ENCODE measurements at places on chromosomes 3 and 15. TPM values are rescaled to one million over a fixed set of nuclear protein-coding genes. Genes with fewer than 3 reads are reported as not detected.

GRCh38 chr15:40762919-40763800, 708 bp upstream of the GCHFR start:
- peak overlapping the region; percentile 91 for H3K27ac ChIP-seq

The SYNPR gene
- not detected for total RNA-seq

GRCh38 chr3:158121295-158121694, 11.4 kb downstream of the RSRC1 start:
- no peak overlapping the region for H3K4me3 ChIP-seq
- DNase-seq, result no peak
- peaks cover 2% of the 10 kb centered on the region for H3K4me1 ChIP-seq
- no peaks in the 10 kb centered on the region for H3K27me3 ChIP-seq
- H3K36me3 ChIP-seq, result peaks cover 40% of the 10 kb centered on the region

GRCh38 chr3:133152056-133152455, 113.9 kb downstream of the TMEM108 start:
- no peaks in the 10 kb centered on the region for H3K4me1 ChIP-seq
- no peak for DNase-seq
- H3K27ac ChIP-seq, result no peak overlapping the region
- H3K27me3 ChIP-seq, result peaks cover 4% of the 10 kb centered on the region
- no peak overlapping the region for H3K4me3 ChIP-seq

The HCN4 gene
- total RNA-seq, result not detected

The BCL2A1 gene
- total RNA-seq, result 13.8 TPM

DNA sequence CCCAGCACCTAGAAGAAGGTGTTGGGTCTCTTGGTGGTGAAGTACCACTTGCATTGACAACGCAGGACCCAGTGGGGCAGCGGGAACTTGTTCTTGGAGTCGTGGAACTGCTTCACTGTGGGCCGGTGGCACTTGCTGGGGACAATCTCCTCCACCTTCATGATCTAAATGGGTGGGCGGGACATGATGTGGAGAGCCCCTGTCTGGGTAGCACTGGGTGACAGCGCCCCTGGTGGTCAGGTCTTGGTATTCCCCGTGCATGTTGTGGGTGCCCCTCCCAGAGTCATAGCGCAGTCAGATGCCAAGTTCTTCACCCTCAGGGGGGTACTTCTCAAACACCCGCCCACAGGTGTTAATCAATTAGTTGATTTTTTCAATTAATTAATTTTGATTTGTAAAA, 60.2 kb downstream of the AGBL1 start:
- no peaks in the 10 kb centered on the region for H3K27me3 ChIP-seq
- no peaks in the 10 kb centered on the region for H3K36me3 ChIP-seq
- H3K4me1 ChIP-seq, result no peaks in the 10 kb centered on the region
- no peak overlapping the region for H3K27ac ChIP-seq
- DNase-seq, result no peak
- H3K4me3 ChIP-seq, result no peak overlapping the region

Data from activated CD8-positive, alpha-beta memory T cell treated with anti-CD3 and anti-CD28 coated beads, Interleukin-2, amount 10 ng/mL, durations not matched to agents 7 days and 5 days (primary cell).